ENCODE measurements at places on chromosomes 16 and 17. TPM values are rescaled to one million over a fixed set of nuclear protein-coding genes. Genes with fewer than 3 reads are reported as not detected.

DNA sequence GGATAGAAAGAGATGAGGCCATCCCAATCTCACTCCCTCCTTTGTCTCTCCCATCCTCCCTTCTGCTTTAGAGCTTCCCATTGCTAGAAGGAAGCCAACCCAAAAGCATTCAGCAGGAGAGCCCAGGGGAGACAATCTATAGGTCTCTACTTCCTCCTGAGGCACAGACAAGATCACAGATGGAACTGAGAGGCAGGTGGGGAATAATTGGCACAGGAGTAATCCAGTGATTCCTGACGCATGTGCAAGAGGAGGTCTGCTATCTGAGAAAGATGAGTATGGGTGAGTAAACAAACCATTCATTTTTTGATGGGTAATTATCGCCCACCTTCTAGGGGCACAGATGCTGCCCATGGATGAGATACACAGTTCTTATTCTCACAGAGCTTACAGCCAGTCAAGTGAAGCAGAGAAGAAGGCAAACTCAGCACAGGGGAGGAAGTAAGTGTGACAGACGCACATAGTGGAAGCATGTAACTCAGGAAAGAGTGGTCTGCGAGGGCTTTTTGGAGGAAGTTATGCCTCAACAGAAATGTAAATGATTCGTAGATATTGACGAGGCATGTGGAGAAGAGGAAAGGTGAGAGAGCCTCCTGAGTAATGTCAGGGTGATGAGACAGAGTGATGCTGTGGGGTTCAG, 88.9 kb upstream of the HLF start:
- no peak for DNase-seq

DNA sequence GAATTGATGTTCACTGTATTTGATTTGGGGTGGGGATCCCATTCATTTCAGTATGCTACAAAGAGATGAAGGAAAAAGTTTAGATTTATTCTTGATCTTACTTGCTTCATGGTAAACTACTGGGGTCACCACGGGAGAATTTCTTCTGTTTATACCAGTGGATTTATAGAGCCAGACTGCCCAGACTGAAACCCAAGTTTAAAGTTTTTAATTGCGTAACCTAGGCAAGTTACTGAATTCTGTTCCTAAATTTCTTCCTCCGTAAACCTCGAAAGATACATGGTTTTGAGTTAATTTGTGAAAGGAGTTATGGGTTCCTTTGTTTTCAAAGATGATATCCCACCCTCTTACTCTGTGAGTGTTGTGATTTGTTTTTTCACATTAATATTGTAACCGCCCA, 26.4 kb downstream of the PIGL start:
- DNase-seq: no peak

- DNase-seq: peak; percentile 64
These were observed 9.2 kb downstream of the PIGQ start for GRCh38 chr16:578870-579405.

TBKBP1 gene
- 0.49 TPM for polyA plus RNA-seq

- no peak for DNase-seq
These were observed 91.5 kb downstream of the UTP18 start for GRCh38 chr17:51351890-51352289.

DNA sequence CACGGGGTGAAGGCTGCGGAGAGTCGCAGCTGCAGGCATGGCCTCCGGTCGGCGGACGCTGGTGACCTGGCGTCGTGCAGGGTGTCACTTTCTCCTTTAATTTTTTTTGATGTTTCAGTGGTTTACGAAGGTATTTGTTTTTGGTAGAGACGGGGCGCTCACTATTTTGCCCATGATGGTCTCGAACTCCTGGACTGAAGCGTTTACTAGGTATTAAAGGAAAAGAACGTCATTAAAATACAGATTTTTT, 17.1 kb downstream of the ZNF213 start:
- peak; percentile 43 for DNase-seq

- DNase-seq: no peak
These were observed 22.8 kb upstream of the NFAT5 start for GRCh38 chr16:69542974-69543373.

DNA sequence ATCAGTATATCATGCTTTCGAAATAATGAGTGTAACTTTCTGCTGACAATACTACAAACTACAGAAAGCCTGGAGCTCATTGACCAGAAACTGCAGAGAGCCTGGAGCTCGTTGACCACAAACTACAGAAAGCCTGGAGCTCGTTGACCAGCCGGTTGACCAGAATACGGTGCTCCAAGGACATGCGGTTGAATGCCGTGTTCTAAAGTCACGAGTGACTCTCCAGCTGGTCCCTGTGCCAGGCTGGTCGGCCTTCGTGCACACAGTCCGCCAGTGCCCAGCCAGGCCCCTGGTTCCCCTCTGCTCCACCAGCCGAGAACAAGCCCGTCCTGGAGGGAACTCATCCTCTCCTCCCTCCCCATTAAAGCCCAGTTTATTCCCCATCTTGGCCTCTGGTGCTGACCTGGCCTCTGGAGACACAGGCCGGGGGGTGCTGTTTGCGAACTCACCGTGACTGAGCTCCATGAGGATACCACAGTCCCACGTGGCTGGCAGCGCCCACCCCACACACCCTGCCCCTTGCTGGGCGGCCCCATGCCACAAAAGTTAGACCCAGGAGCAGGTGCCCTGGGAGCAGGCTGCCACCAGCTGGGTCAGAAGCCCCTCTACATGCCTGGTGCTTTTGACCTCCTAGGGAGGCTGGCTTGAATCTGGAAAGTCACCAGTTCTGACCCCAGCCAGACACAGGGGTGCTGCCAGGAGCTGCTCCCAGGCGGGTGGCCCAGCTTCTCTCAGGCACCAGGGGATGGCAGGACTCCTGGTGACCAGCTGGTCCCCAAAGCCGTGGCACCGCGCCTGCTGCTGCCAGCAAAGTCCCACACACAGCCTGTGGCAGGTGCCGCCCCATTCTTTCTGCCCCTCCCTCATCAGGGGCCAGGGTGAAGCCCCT, 15.5 kb upstream of the CDH15 start:
- DNase-seq: no peak

GRCh38 chr16:85584267-85584666, 28.9 kb upstream of the GSE1 start:
- DNase-seq: no peak

ZNF629 gene
- polyA plus RNA-seq: 0.94 TPM

GRCh38 chr17:38882870-38883269, 13.0 kb downstream of the LASP1 start:
- DNase-seq: no peak

- no peak for DNase-seq
These were observed 311 bp upstream of the KDM8 start for GRCh38 chr16:27202923-27203506.

Measured in CD4-positive, alpha-beta memory T cell (primary cell).